ENCODE measurements at places on chromosomes 7 and 10.

DNA sequence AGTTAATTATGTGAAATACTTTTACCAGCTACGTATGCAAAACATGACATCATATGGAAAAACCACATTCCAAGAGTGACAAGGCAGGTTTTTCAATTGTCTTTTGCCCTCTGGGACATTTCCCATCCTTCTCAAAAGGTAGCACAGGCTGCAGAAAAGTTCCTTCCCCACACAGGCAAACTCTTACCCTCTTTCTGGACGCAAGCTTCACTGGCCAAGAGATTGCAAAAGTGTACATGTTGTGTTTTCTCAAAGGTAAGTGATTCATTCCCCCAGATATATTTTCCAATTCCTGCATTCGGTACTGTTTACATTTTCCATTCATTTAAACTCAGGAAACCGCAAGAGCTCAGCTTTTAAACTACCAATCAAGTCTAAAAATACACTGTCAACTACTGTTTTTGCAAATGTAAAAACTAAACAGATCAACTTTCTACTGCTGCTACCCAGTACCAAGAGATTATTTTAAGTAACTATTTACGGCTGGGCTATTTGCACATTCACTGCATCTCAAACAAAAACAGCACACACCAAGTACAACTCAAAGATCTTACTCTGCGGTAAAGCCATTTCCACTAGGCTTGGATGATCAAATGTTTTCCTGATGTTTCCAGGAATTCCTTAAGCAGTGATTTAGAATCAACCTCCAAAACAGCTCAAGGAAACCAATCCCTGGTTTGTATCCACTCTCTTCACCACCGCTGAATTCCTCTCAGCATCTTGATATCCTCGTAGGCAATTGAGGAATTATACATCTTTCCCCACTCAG is 233.6 kb upstream of the CCDC6 start:
- DNase-seq: no peak

DNA sequence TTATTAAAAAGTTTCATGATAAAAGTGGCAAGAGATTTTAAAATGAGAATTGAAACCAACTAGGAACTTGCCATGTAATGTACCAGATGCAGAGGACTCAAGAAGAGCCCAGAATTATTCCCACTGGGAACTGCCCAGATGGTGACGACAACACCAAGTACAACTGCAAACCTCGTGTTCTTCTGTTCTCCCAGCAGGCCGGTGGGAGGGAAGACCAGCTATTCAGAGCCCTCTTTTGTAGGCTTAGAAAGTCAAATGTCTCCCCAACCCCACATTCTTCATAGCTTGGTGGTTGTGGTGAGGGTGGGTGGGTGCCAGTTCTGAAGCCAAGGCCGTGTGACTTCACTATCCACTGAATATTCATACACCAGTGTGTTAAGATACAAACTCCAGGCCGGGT is 54.3 kb upstream of the ITGB1 start:
- DNase-seq: no peak

- no peak for DNase-seq
These were observed 123.8 kb downstream of the TFEC start for GRCh38 chr7:115906731-115907130.

- DNase-seq: no peak
These were observed 215.7 kb downstream of the TNS3 start for GRCh38 chr7:47366211-47366610.
